Hypothalamus (tissue), 51 donors: ENCODE measurements at places on chromosomes 12 and 14.

- no peak for DNase-seq
Observed at GRCh38 chr12:62621101-62621638, 154.5 kb downstream of the MON2 start.

DNA sequence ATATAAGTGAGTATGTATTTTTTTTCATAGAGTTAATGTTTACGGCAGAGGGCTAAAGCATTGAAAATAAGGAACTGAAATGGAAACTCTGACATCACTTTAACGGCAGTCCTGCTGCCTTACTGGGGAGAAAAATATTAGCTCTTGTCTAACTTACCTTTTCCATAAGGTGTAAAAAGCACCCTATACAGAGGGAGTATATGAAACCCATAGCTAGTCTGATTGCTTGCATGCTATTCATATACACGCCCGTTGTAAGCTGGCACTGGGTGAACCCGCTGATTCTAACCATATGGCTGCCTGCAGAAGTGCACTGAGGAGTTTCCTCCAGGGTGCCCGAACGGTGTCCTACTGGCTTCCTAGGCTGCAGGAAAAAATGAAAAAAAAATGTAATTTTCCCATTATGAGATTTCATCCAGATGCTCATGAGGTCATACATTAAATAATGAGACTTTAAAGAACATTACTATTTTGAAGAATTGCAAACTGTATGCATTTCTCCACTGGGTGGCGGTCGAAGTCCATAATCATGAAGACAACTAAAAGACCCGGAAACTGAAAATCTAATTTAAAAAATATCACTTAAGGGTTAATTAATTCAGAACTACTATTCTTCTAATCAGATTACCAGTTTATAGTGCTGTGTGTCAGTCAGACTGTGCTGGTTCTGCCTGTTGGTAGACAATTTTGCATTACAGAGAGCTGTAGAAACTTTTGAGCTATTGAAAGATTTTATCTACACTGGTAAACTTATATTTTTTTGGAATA lies 144.7 kb downstream of the ALX1 start:
- DNase-seq, result no peak

- DNase-seq, result no peak
Observed at GRCh38 chr12:93223440-93224426, 154.0 kb upstream of the NUDT4 start.

DNA sequence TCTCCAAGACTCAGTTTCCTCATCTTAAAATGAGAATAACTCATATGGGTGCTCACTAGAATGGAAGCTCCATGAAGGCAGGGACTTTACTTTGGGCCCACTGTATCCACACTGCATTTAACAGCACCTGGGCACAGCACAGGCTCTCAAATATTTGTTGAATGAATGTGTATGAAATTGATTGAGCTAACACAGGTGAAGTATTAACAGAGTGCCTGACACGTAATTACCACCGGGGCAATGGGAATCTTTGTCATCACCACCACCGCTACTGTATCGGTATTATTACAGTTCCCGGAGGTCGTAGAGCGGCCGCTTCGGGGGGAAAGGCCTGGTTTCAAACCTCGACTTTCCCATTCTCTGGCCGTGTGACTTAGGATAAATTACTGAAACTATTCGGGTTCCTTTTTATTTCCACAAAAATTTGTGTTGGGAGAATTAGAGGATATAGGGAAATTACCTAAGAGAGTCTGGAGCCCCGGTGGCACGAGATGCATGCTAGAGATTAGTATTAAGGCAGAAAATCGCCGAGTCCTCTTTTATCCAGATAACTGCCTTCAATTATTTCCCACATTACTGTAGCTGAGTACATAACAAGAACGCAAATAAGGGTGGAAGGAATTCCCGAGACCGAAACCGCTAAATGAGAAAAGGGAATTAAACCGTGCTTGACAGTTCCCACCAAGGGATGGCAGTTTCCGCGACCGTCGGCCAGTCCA lies 1.0 kb upstream of the RIC8B start:
- no peak for DNase-seq

GRCh38 chr12:120013659-120014380 lies 24.8 kb downstream of the BICDL1 start:
- DNase-seq, result no peak

DNA sequence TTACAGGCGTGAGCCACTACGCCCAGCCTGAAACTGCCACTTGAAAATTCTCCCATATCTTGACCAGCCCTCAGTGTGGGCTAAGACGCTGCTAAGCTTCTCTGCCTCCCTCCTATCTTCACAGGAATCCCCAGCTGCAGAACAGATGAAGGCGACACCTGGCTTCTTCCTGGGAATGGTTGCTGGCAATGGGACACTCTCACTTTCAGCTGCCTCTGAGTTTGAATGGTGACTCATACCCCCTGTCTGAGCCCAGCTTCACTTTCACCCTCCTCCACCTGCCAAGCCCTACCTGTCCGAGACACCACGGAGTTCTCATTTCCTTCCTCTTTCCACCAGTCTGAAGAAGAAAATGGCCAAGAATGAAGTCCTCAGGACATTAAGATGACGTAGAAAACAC lies 18.3 kb upstream of the VASH1 start:
- DNase-seq, result no peak

DNA sequence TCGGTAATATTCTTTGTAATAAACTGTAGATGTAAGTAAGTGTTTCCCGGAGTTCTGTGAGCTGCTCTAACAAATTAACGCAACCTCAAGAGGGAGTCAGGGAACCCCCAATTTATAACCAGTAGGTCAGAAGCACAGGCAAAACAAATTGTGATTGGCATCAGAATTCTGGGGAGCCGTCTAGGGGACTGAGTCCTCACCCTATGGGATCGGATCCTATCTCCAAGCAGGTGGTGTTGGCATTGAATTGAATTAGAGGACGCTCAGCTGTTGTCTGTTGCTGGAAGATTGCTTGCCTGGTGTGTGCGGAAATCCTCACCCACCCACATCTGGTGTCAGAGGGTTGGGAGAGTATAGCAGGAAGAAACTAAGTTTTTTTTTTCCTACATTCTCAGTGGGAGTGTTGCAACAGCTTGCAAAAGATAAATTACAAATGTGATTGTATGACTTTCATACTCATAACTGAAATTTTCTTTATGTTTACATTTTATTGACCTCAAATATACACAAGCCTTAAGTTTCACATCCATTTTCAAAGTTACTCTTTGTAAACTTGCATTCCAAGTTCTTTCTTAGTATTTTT lies 5.5 kb downstream of the TMEM52B start:
- no peak for DNase-seq

GRCh38 chr12:98924-99352 lies 32.4 kb downstream of the IQSEC3 start:
- DNase-seq, result no peak

DNA sequence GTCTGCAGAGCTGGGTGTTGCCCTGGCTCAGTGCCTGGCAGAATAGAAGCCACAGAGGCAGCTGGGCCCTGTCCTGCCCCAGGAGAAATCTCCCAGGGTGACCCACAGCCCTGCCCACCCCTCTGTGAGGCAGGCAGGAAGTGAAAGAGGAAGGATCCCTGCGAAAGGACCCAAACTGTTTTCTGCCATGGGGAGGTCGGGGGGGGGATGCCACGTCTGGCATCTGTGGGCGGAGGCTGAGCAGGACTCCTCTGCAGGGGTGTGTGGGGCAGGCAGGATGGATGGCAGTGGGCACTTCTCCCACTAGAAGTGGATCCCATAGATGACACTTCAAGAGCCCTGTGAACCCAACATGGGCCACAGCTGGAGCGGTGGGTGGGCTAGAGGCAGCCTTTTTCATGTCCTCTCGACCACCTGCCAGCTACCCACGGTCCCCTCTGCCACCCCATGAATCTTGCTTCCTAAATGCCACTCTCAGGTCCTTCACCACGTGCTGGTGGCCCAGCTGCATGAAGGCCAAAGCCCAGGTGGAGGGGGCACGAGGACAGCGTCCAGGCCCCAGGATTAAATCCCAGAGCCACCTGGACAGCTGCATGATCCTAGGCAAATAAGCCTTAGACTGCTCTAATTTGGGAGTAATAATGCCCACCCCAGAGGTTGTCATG lies 3.6 kb downstream of the PAPLN start:
- DNase-seq, result no peak

DNA sequence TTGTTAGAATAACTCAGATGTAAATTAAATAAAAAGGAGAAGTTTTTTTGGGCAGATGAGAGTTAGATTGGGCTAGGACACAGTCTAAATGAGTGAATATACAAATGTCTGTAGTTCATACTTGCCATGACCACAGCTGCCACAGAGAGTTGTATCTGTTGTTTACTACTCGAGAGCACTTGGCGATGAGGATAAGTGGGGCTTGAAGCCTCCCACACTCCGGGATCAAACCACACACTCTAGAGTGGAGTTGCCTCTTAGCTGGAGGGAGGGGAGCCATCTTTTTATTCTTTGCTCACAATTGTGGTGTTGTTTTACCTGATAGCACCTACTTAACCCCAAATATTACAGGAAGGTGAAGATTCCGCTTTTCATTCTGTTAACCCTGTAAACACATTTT lies 27.5 kb downstream of the BEST3 start:
- no peak for DNase-seq
